ENCODE measurements at places on chromosomes 3 and 15.

DNA sequence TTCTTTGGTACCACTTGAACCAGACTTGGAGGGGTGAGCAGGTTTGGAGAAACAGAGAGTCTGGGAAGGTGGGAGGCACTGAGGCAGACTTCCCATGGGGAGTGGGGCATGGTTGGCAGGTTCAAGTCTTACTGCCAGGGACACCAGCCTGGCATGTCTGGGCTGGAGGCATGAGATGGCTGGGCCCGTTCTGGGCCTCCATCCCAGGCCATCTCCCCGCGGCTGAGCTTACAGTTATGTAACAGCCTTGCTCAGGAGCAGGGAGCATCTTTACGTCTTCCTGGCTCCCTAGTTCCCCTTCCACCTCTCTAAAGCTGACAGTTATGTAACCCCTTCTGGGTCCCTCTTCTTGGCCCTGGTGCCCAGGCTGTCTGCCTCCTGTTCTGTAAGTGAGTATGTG lies 12.4 kb downstream of the VIPR1 start:
- DNase-seq: no peak

GRCh38 chr15:54792526-54792925 lies 404.2 kb downstream of the RSL24D1 start:
- no peak for DNase-seq

GRCh38 chr3:101996832-101997231 lies 147.5 kb downstream of the NFKBIZ start:
- no peak for DNase-seq

GRCh38 chr3:15052335-15053242 lies 12.5 kb downstream of the MRPS25 start:
- no peak for DNase-seq

- peak; percentile 23 for DNase-seq
These were observed 33.0 kb upstream of the DENND4A start for GRCh38 chr15:65824941-65825544.

- no peak for DNase-seq
These were observed 35.7 kb upstream of the DLG1 start for GRCh38 chr3:197333901-197334639.

DNA sequence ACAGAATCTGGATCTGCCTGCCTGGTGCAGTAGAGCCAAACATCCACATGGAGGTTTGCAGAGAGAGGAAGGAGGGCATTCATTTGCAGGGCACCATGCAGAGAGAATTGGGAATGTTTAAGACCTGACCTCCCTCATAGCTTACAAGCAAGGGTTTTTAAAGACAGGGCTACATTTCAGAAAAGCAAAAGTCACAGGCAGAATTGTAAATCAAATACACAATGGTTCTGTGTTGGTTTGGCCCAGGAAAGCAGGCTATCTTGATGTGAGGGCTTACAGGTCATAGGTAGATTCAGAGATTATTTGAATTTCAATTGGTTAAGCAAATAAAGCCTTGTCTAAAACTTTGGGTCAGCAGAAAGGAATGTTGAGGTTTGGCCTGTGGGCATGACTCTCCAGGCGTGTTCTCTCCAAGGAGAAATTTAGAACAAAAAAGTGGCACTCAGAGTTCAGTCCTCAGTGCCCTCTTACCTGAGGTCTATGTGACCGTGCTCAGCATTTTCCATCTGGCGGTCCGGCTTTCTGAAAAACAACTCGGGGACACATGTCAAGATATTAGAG lies 91.5 kb downstream of the CD47 start:
- peak; percentile 7 for DNase-seq

DNA sequence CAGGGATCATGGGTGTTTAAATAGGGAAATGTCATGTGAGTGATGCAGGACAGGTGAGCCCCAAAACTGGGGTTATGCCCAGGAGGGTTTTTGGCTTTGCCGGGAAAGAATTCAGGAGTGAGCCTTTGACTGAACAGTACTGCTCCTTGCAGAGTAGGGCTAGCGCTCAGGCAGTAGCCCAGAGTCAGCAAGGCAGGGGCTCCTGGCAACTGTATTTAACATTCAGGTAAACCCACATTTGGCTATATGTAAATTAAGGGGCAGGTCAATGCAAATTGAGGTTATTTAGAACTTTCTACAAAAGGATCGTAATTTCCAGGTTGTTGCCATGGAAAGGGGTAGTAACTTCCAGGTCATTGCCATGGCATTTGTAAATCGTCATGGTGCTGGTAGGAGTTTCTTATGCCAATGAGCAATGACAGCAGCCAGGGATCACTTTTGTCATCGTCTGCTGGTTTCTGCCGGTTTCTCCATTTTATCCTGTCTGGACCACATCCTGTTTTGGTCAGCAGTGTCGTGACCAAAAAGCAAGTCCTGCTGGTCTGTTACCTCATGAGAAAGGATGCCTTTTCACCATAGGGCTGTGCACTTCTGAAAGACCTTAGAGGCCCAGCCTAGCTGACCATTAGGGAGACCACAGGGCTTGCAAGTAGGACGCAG lies 24.3 kb downstream of the MTHFS start:
- DNase-seq: peak; percentile 89

DNA sequence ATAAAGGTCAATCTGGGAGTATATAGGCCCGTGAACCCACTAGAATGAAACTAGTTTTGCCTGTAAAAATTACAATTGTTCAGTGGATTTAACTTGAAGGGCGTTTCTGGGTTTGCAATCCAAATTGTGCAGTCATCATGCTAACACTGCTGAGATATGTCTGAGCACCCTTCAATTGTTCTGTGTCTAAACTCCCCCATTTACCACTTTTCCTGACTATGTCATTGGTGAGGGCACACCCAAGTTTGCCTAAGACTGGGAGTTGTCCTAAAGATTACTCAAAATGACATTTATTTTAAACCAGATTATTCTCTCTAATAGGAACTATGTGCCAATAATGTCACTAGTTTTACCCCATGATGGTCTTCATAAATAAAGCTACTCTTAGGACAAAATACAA lies 54.6 kb downstream of the EMC4 start:
- DNase-seq: no peak

GRCh38 chr3:48765376-48765775 lies 48.4 kb upstream of the IP6K2 start:
- peak; percentile 12 for DNase-seq

DNA sequence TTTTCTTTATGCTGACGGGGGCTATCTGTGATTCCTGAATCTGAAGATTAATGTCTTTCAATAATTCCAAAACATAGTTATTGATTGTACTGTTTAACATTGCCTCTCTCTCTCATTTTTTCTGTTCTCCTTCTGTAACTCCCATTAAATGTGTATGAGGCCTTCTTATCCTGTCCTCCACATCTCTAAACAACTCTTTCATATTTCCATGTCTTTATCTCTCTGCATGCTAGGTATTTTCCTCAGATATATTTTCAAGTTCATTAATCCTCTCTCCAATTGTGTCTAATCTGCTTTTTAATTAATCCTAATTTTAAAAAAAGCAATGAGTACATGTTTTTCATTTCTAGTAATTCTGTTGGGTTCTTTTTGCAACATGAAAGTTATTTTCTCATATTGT lies 173.2 kb downstream of the TLE3 start:
- DNase-seq: no peak

DNA sequence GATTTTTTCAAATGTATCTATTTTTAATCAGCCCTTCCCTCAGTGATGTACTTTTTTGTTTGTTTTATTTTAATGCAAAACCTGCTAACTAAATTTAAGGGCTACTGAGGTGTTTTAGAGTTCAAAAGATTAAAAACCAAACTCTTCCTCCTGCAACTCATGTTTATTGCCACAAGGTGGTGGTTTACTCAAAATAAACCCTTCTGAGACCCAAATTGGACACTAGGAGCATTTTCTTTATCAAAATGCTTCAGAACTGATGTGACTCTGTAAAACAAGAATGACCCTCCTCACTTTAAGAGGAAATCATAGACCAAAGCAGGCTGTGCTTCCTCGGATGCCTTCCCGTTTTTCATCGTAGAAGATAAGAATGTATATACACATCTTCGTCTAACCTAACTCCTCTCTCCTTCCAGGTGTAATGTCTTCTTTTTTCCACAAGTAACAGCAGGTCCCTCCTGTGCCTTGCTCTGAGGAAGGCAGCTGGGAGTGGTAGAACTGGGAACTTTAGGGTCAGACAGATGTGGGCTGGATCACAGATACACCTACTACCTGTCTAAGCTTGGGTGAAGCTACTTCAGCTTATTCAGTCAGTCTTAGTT lies 2.9 kb upstream of the NME9 start:
- peak; percentile 45 for DNase-seq

- peak; percentile 90 for DNase-seq
These were observed 50.2 kb downstream of the CHP1 start for GRCh38 chr15:41281236-41281635.

- no peak for DNase-seq
These were observed 690.1 kb upstream of the BCHE start for GRCh38 chr3:166527325-166527724.

Data from HFFc6 (cell line).